ENCODE measurements at places on chromosomes 12 and 14.

DNA sequence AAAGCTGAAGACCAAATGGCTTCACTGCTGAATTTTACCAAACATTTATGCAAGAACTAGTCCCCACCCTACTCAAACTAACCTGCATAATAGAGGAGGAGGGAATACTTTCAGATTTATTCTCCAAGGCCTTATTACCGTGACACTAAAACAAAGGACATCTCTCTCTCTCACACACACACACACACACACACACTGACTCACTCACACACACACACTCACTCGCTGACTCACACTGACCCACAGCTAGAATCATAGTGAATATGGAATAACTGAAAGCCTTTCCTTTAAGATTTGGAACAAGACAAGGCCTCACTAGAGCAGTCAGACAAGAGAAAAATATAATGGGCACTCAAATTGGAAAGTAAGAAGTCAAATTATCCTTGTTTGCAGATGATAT, 1014.1 kb downstream of the TMTC2 start:
- DNase-seq = no peak

DNA sequence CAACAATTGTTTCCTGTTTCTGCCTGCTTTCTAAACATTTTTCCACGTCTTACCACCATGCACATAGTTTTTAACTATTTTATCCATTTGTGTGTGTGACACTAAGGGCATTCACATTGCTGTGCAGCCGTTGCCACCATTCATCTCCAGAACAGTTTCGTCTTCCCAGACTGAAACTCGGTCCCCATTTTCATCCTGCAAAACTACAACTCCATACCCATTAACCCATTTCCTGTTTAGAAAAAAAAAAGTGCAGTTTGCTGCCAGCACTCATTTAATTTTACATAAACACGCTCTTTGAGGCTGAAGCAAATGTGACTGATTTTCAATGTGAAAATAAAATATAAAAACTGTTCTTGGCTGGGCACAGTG, 15.5 kb downstream of the UBC start:
- DNase-seq = no peak

GRCh38 chr14:45906257-45906656, 653.3 kb upstream of the MIS18BP1 start:
- DNase-seq = no peak

- DNase-seq = no peak
These were observed 1.6 kb upstream of the RPS26 start for GRCh38 chr12:56040151-56040550.

DNA sequence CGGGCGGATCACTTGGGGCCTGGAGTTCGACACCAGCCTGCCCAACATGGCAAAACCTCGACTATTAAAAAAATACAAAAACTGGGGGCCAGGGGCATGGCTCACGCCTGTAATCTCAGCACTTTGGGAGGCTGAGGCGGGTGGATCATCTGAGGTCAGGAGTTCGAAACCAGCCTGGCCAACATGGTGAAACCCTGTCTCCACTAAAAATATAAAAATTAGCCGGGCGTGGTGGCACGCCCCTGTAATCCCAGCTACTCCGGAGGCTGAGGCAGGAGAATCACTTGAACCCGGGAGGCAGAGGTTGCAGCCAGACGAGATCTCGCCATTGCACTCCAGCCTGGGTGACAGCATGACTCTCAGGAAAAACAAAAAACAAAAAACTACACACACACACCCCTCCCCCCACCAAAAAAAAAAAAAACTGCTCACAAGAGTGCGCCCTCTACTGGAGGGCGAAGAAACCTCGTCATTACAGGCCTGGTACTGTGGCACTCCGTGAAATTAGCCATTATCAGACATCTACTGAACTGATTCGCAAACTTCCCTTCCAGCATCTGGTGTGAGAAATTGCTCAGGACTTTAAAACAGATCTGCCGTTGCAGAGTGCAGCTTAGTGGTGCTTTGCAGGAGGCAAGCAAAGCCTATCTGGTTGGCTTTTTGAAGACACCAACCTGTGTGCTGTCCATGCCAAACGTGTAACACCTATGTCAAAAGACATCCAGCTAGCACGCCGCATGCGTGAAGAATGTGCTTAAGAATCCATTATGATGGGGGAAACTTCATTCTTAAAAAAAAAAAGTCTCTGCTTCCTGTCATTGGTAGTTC, 7.7 kb downstream of the PPP1R3E start:
- peak; percentile 26 for DNase-seq

- DNase-seq = no peak
These were observed 90.7 kb downstream of the NINJ2 start for GRCh38 chr12:572532-572899.
